ENCODE measurements at places on chromosomes 6 and 20.
A peak's percentile ranks its signal among the peaks of the same experiment; 100 is the strongest.

- DNase-seq: no peak
Observed at GRCh38 chr6:23003671-23004467, 434.5 kb downstream of the HDGFL1 start.

DNA sequence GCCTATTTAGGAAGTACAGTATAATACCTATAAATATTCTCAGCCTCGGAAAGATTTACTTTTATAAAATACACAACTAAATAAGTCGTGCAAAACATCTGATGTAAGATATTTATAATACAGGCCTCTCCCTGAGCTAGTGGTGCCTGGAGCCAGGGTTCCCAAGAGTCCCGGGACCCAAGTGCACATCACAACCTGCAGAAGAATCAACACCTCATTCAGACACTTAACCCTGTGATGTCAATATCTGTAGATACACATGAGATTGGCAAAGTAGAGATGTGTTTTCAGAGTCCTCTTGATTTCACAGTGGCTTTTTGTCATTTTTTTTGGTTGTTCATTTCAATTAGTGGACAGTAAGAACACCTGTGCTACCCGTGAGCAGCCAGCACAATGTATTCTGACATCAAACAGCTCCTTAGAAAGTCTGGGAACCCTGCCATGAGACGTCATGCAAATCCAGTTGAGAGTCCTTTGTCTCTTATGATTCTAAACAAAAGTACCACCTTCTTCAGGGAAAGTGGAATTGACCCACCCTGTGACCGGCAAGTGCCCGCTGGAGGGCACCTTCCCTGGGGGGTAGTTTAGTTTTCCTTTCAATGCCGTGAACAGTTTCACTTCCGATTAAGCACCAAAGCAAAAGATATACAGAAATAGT is 101.6 kb downstream of the DACT2 start:
- peak; percentile 97 for DNase-seq

DNA sequence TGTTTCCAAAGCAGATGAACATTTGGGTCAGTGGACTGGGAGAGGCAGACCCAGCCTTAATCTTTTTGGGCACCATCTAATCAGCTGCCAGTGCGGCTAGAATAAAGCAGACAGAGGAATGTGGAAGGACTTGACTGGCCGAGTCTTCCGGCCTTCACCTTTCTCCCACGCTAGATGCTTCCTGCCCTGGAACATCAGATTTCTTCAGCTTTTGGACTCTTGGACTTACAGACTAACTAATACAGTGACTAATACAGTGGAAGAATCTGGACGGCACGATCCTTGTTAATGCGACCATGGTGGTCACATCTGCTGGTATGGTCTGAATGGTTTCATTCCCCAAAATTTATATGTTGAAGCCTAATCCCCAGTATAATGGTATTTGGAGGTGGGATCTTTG is 122.6 kb upstream of the NXT1 start:
- DNase-seq: no peak

- no peak for DNase-seq
Observed at GRCh38 chr6:158408552-158409130, 96.4 kb downstream of the TULP4 start.

GRCh38 chr20:1941226-1941625 is 46.0 kb downstream of the SIRPA start:
- no peak for DNase-seq

GRCh38 chr20:15039088-15039752 is 701.8 kb upstream of the FLRT3 start:
- DNase-seq: no peak

- no peak for DNase-seq
Observed at GRCh38 chr6:140208286-140208685, 833.8 kb upstream of the CITED2 start.

DNA sequence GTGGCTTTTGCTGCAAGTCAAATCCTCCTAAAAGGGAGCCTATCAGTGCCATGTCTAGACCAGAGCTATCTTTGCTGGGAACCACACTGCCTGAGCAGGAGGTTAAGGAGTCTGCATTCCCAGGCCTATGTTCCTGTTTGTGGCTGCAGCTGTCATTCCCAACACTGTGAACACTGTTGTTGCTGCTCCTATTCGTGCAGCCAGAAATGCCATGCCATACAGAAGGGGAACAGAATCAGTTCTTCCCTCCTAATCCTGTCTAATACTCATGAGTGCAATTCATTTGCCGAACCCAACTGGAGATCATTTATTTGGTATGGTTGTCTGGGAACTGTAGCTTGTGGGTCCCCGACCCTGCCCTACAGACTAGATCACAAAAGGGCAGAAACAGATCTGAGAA is 406.5 kb upstream of the GJE1 start:
- DNase-seq: no peak

DNA sequence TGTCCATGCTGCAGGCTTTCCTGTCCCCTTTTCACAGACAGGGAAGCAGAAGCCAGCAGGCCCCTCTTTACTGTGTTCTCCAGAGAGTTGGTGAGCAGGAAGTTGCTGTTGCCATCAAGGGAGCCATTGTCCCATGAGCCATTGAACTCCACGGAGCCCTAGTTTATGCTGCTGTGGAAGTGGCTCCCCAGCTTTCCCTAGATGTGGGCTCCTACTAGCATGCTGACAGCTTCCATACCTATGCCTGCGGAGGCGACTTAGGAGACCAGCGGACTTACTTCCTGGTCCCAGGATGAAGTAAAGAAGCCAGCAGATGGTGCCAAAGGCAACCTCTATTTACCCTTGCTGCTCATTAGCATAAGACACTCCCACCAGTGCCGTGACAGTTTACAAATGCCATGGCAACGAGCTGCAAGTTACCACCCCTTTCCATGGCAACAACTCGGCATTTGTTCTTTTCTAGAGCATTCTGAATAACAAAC is 30.8 kb upstream of the FKBP1A start:
- no peak for DNase-seq

DNA sequence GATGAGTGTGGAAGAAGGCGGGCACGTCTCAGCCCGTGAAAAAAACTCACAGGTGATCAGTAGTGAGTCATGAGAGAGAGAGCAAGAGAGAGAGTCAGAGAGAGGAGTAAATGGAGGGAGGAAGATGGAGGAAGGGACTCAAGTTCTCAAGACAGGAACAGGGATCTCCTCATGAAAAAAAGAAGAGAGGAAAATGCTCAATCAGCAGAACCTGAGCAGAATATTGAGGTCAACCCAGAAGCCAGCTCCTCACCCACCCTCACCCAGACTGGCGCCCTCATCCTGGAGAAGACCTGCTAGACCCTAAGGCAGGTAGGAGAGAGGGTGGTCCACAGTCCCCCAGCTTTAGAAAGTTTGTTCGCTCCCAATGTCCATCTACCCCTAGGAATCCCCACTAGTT is 4.8 kb downstream of the UBD start:
- no peak for DNase-seq

DNA sequence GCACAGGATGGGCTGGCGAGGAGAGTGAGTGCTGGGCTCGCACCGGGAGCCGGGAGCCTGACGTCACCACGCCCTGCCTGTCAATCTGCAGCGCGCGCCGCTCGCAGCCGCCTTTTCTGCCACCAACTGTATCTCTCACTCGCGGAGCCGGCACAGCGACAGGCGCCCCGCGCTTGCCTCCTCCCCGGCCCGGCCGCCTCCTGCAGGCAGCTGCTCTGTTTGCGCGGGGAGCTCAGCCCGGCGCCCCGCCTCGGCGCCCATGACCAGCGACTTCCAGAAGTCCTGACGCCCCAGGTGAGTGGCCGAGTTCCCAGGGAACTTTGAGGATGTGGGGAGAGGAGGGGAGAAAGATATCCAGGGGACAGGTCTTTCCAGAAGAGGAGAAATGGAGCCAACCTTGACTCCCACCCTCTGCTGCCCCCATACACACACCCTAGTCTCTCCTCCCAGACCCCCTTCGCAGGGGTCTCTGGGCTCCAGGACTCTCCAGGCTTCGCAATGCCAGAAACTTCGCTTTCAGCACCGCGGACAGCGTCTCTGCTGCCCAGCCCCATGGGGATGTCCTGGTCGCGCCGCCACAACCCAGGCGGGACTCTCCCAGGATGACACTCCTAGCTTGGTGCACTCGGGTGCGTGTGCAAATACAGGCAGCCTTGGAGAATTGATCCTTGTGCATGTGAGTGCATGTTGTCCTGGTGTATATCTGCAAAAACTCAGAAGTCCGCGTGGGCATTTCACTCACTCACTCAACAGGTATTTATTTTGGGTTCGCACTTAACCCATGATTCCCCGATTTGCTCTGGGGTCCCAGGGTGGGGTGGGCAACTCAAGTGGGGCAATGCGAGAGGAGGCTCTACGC is at the start of gene GPR6:
TSS of gene GPR6 (plus strand) at position 138 of the 859 bp plus-strand sequence. CDS start 802 bp downstream, outside the sequence.
- DNase-seq: peak; percentile 45

DNA sequence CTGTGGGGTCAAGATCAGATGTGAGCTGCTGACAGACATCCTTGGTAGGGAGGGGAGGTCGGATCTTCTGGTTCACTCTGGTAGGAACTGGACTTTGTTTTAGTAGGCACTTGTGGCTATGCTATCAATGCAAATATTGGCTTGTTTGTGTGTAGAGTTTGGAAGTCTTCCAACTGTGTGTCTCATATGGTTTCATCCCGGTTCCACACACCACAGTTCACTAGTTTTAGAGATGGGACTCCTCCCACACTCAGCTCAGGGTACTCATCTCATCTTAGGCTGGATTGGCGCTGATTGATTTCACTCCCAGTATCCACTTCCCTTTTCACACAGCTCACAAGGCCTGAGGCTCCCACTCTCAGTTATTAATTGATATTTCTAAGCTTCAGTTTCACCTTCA is 161.3 kb downstream of the THBS2 start:
- no peak for DNase-seq

GRCh38 chr6:43771858-43772680 is 2.1 kb downstream of the VEGFA start:
- DNase-seq: no peak

GRCh38 chr6:131838051-131838450 is 30.2 kb downstream of the ENPP1 start:
- DNase-seq: no peak

DNA sequence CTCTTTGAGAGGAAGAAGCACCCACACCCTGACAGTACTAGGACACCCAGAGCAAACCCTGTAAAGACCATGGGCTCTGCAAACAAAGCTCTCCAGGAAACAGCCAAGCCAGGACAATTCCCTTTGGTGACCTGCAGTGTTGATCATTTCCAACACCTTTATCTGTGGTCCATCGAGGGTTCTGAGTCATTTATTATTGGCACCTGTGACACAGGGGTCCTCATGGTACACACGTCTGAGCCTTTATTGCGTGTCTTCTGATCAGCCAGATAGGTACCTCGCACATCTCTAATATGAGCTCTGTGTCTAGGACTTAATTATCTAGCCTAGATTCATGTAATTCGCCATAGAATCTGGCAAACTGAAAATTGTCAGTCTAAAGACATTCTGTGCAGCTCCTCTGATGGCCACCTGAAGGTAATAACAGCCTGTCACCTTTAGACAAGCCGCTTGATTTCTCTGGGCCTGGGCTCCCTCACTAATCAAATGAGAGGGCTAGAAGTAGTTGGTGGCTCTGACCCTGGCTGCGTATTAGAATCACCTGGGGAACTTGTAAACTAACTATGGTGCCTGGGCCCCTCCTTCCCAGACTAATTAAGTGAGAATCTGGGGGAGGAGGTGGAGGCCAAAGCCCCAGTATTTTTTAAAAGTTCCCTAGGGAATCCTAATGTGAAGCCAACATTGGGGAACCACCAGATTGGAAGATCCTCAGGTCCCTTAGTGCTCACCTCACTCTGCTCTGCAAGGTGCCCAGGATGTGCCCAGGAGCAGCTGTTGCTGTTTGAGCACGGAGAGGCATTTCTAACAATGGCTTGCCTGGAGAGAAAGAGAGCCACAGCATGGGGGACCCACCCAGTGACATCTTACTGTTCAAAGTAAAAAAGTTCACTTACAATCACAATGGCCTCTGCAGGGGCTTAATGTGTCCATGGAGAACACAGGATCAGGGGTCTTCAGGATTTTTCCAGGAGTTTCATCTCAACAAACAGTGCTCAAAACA is 122.0 kb upstream of the ARID1B start:
- no peak for DNase-seq

DNA sequence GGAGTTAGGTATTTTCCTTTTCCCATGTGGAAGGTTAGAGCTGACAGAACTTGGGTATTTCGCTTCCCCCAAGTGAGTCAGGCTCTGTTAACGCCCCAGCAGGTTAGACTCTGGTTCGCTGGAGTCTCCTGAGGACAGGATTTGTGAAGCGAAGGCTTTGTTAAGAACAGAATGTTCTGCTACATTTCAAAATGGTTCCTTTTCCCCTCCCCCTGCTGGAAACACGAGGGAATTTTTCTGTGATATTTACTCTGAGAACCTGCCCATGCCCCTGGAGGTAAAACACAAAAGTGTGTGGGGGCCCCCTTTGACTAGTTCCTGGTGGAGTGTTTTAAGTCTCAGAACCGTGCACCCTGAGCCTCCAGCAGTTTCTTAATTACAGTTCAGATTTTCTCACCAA is 731.4 kb upstream of the CITED2 start:
- no peak for DNase-seq

DNA sequence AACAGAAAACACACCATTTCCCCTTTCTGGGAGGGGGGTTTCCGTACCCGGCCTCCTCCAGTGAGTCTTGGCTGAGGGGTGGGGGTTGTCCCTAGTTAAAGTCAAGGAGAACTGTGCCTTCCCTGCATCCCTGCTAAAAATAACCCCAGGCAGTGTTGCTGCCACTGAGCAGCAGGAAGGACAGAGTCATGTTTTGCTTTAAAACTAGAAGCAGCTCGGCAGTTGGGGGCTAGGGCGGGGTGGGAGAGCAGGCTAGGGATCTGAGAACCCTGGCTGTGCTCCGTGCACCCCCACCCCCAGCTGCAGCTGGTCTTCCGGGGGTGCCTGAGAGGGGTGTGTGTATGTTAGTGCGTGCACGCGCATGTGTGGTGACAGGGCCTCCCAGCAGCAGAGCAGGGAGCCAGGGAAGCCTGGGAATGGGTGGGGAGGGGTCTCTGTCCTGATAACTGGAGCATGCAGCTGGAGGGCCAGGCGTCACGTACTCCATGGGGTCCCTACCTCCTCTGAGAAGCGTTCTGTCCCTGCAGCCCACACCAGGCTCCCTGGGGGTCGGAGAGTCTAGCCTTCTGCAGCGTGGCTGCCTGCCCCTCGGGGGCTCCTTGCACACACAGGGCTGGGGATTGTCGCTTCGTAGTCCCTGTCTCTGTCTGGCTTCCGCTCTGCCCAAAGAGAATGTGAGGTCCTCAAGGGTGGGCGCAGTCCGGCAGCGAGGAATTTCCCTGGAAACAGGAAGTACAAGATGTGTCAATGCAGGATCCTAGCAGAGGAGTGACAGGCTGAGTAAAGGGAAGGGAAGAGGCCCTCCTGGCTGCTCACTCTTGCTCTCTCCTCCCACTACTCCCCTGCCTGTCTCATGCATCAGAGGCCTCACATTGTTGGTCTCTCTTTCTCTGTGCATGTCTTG is 16.8 kb upstream of the ARMC12 start:
- DNase-seq: no peak
